ENCODE measurements at places on chromosomes 11 and 22.
A peak's percentile ranks its signal among the peaks of the same experiment; 100 is the strongest.

DNA sequence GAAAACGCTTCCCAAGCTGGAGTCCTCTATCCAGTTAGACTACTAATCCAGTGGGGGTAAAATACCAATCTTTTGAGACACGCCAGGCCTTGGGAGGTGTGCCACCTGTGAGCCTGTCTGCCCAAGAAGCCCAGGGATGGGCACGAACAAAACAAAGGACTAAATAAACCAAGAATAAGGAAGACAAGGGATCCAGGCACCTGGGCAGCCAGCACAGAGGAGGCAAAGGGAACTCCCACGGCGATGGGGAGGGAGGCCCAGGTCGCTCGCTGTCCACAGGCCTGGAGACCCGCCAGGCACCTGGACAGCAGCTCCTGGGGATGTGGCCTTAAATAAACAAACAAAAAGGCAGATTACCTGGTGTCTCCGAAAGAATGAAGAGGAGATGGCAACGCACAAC lies 31.4 kb downstream of the LRFN4 start:
- DNase-seq: no peak

GRCh38 chr11:62345861-62346260 lies 8.6 kb downstream of the ASRGL1 start:
- no peak for DNase-seq

DNA sequence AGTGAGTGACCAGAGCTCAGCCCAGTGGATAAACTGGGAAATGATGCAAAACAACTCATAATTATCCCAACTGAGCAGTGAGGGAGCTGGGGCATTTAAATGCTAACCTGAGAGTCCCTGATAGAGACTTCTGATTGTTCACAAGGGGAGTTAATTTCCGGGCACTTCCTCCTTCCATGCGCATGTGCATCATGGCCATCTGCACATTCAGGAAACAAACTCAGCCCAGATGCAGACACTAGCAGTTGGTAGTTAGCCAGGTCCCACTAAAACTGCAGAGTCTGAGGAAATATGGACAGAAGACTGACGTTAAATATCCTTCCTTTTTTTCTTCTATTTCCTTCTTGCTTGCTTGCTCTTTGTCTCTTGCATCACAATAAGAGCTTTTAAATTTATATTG lies 852.1 kb upstream of the LRRC4C start:
- DNase-seq: peak; percentile 22

DNA sequence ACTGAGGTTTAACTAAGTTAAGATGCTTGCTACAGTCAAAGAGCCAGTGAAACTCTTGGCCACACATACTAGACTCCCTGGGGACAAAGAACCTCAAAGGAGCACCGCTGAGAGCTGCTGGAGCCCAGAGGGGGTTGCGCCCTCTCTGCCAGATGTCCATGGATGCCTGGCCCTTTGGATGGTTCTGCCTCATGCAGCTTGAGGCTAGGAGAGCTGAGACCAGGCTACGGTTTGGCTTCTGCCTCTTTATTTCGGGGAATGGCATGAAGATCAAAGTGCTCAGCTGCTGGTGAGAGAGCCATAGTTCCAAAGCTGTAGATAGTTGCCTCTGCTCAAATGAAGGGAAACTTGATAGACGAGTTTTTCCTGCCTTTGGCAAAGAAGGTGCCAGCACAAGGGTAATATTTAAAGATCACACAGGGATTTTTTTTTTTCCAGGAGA lies 43.0 kb downstream of the RASSF10 start:
- DNase-seq: no peak

DNA sequence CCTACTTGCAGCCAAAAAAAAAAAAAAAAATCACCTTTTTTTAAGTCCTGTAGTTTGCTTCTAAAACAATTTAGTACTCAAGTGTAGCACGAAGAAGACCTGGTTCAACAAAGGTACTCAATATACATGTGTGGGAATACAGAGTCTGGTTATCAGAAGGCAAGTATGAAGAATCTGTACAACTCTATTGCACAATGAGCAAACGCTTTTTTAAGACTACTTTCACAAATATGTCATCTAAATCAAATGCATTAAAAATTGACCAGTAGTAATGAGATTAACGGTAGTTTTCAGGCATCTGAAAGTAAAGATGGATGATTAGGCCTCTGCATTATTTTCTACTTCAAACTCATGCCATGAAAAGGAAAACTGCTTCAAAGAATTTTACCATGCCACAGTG lies 9.5 kb downstream of the CHORDC1 start:
- no peak for DNase-seq

- peak; percentile 39 for DNase-seq
Observed at GRCh38 chr11:8242499-8243280, 21.0 kb downstream of the LMO1 start.

DNA sequence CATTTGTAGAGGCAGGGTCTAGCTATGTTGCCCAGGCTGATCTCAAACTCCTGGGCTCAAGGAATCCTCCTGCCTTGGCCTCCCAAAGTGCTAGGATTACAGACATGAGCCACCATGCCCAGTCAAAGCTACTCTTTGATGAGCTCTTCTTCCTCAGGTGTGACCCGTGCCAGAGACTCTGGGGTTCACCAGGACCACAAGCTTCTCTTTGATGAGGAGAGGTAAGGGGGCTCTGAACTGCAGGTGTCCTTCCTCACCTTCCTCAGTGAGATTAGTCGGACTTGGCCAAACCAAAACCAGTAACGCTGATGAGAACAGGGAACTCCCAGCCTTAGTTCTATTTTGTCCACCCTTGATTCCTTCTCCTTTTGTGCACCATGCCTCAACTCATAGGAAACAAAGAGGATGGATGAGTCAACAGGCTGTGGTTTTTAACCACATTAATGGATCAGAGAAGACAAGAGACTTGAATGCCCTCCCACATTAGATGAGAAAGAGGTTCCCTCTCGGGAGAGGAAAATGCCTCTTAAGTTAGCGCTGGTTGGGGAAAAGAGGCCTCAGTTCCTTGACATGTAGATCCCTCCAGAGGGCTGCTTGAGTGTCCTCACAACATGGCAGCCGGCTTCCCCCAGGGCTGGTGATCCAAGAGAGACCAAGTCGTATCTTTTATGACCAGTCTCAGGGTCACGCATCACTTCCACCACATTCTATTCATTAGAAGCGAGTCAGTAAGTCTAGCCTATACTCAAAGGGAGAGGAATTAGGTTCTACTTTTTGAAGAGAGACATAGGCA lies 25.7 kb upstream of the CTR9 start:
- DNase-seq: no peak

GRCh38 chr11:73921180-73921579 lies 29.6 kb upstream of the DNAJB13 start:
- DNase-seq: no peak

DNA sequence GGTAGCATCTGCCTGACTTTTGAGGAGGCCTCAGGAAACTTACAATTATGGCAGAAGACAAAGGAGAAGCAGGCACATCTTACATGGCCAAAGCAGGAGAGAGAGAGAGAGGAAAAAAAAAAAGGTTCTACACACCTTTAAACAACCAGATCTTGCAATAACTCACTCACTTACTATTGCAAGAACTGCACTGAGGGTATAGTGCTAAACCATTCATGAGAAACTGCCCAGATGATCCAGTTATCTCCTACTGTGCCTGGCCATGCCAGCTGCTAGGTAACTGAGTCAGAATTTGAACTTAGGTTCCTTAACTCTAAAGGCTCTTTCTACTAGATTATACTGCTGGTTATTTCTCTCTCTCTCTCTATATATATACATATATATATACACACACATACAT lies 7.3 kb downstream of the HORMAD2 start:
- DNase-seq: no peak

- DNase-seq: no peak
Observed at GRCh38 chr11:115939731-115940421, 435.7 kb upstream of the CADM1 start.

GRCh38 chr22:38348751-38349496 lies 31.7 kb upstream of the CSNK1E start:
- DNase-seq: no peak

- DNase-seq: no peak
Observed at GRCh38 chr11:77548552-77549445, 41.0 kb upstream of the AQP11 start.

DNA sequence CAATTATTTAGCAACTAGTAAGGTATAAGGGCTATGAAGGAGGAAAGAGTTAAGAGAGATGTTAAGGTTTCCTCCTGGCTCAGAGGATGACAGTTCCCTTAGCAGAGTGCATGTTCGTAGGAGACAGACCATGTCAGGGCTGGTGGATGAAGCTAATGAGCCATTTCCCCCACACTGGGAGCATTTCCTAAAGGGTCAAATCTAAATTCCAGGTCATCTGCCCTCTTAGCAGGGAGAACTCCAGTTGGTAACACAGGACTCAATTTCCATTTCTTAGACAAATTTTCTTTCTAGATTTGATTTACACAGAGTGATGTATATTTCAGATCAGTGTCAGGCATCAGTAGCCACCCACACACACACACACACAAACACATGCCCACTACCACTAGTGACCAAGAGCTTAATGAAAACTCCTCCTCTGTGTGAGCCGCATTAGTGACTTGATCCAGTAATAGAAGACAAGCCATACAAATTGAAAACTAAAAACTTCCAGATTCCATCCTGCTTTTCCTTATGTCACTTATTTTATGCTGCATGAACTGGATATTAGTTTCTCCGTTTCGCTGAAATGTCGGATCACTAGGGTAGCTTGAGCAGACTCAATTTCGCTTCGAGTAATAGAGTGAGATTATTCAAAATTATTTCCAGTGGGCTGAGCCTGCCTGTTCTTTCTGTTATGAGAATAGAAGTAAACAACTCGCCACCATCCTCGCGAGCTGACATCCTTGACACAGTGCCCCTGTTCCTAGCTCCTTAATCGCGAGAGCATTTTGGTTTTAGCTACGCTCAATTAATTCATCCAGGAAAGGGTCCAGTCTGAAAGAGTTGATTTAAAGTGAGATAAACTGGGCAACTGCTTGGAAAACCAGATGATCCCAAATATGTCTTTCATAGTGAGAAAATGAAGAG lies 582.6 kb downstream of the SOX6 start:
- peak; percentile 46 for DNase-seq

DNA sequence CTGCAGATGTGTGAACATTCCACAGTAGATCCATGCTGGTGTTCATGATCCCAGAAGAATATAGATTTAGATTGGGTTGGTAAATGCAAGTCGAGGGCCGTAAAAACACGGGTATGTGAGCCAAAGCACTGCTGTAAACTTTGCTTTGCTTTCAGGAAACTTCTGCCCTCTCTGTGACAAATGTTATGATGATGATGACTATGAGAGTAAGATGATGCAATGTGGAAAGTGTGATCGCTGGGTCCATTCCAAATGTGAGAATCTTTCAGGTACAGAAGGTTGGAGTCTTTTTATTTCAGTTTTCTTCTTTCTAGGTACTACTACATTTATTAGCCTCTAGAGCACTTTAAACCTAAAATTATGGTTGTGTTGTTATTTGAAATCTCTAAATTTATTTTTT lies 36.2 kb upstream of the TTC36 start:
- no peak for DNase-seq

GRCh38 chr11:64534391-64534801 lies 56.6 kb upstream of the SLC22A12 start:
- DNase-seq: no peak

- no peak for DNase-seq
Observed at GRCh38 chr11:134878785-134879184, 466.7 kb upstream of the B3GAT1 start.

GRCh38 chr11:3995307-3995706 lies 99.3 kb upstream of the RRM1 start:
- no peak for DNase-seq

- no peak for DNase-seq
Observed at GRCh38 chr11:68317147-68317785, 4.9 kb downstream of the LRP5 start.

DNA sequence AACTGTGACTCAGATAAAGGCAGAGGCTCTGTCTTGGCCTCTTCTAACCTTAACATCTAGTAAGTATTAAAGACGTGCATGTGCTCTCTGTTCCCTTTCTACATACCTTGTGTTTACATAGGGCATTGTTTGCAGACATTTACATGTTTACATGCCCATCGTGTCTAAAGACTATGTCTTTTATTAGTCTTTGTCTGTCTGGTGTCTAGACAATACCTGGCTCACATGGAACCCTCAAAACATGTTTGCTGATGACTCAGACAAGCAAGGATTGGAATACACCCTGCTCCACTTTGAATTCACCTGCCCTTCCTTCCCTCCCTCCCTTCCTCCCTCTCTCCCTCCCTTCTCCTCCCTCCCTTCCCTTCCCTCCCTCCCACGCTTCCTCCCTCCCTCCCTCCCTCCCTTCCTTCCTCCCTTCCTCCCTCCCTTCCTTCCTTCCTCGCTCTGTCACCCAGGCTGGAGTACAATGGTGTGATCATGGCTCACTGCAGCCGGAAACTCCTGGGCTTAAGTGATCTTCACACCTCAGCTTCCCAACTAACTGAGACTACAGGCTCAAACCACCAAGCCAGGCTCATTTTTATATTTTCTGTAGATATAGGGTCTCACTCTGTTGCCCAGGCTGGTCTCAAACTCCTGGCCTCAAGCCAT lies 23.7 kb upstream of the SORL1-AS1 start:
- no peak for DNase-seq

- DNase-seq: no peak
Observed at GRCh38 chr22:19756288-19757128, 4.1 kb upstream of the TBX1 start.

DNA sequence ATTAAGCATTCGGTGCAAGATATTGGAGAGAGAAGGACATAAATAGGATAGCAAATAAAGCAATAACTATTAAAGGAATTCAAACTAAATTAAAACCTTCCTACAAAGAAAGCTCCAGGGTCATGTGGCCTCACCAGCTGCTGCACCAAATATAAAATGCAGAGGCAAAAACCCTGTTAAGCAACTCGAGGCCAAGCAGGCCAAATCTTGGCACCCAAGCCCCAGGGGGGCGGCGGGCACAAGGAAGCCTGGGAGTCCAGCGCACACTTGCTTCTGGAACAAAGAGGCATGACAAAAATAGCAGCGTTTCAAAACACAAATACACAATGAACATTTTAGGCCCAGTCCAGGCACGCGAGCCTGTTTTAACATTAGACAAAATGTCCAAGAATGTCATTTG lies 20.8 kb downstream of the KRTAP5-6 start:
- peak; percentile 9 for DNase-seq

DNA sequence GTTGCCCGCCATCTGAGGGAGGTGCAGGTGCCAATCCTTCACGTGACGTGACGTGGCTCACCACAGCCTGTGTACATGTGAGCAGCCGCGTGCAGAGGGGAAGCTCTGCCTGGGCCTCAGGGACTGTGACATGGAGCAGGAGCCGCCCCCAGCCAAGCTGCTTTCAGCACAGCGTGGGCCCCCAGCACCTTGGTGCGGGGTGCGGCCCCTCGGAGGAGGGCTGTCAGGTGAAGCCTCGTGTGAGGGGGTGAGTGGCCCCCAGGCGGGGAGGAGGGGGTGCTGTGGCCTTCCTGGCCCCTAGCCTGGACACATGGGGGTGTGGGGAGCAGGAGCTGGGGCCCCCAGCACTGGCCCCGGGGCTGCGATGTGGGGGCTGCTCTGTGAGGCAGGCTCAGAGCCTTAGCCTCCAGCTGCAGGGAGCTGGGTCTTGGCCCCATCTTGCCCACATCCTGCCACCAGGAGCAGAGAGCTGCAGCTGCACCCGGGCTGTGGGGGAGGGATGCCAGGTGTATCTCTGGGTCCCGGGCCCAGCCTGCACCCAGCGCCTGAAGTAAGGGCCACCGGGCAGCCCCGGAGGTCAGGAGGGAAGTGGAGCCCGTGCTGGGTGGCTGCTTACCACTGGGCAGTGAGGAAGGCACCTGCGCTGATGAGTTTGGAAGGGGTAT lies at the start of gene ADORA2A:
Gene ADORA2A (plus strand): TSS at position 100 of the 665 bp plus-strand sequence. CDS start 5,806 bp downstream, outside the sequence.
- no peak for DNase-seq

- DNase-seq: no peak
Observed at GRCh38 chr11:76939219-76939631, 78.5 kb downstream of the ACER3 start.

All from muscle of back (tissue), 13 donors.